ENCODE measurements at places on chromosomes 6 and 20. TPM values are rescaled to one million over a fixed set of nuclear protein-coding genes. Genes with fewer than 3 reads are reported as not detected.

FOXQ1 gene
- 0.34 TPM for polyA plus RNA-seq

ULBP2 gene
- 0.34 TPM for polyA plus RNA-seq

KCNK16 gene
- polyA plus RNA-seq = not detected

NOX3 gene
- polyA plus RNA-seq = not detected

DNMT3B gene
- polyA plus RNA-seq = not detected

HLA-DRA gene
- 137 TPM for polyA plus RNA-seq

GTSF1L gene
- not detected for polyA plus RNA-seq

LINC00237 gene
- not detected for polyA plus RNA-seq

EEF1A2 gene
- 7.8 TPM for polyA plus RNA-seq

GJA1 gene
- 9.3 TPM for polyA plus RNA-seq

SMLR1 gene
- polyA plus RNA-seq = not detected

ELOVL4 gene
- 0.23 TPM for polyA plus RNA-seq

ASIP gene
- not detected for polyA plus RNA-seq

COX4I2 gene
- not detected for polyA plus RNA-seq

CRISP2 gene
- polyA plus RNA-seq = not detected

SKIC2 gene
- 25.0 TPM for polyA plus RNA-seq

SUPT3H gene
- 1.6 TPM for polyA plus RNA-seq

ARHGAP18 gene
- 9.2 TPM for polyA plus RNA-seq

DNAH8 gene
- polyA plus RNA-seq = under 0.01 TPM

HMGCLL1 gene
- polyA plus RNA-seq = not detected

DEFB126 gene
- polyA plus RNA-seq = not detected

PRR18 gene
- polyA plus RNA-seq = not detected

MRS2 gene
- 20.1 TPM for polyA plus RNA-seq

PRND gene
- polyA plus RNA-seq = not detected

COL20A1 gene
- not detected for polyA plus RNA-seq

PRL gene
- polyA plus RNA-seq = not detected

CSTF1 gene
- 14.4 TPM for polyA plus RNA-seq

PKHD1 gene
- 0.03 TPM for polyA plus RNA-seq

SLC26A8 gene
- 0.10 TPM for polyA plus RNA-seq

DPPA5 gene
- polyA plus RNA-seq = not detected

TRIM10 gene
- 2.7 TPM for polyA plus RNA-seq

DEFB112 gene
- not detected for polyA plus RNA-seq

CTAGE9 gene
- polyA plus RNA-seq = not detected

LZTS3 gene
- 2.4 TPM for polyA plus RNA-seq

SALL4 gene
- not detected for polyA plus RNA-seq

TGM3 gene
- polyA plus RNA-seq = 0.42 TPM

CYP24A1 gene
- polyA plus RNA-seq = not detected

GPX5 gene
- not detected for polyA plus RNA-seq

CFAP61 gene
- not detected for polyA plus RNA-seq

C6orf132 gene
- polyA plus RNA-seq = 87.1 TPM

Data from sigmoid colon (tissue), 7 donors.